Pons (tissue), 1 donor: ENCODE measurements at places on chromosomes 13 and 19.

- no peak for DNase-seq
Observed at GRCh38 chr19:7744199-7744786, 3.0 kb downstream of the CD209 start.

- no peak for DNase-seq
Observed at GRCh38 chr13:98050041-98050466, 92.8 kb upstream of the FARP1 start.

GRCh38 chr19:51351266-51351990, 9.5 kb upstream of the VSIG10L start:
- no peak for DNase-seq

DNA sequence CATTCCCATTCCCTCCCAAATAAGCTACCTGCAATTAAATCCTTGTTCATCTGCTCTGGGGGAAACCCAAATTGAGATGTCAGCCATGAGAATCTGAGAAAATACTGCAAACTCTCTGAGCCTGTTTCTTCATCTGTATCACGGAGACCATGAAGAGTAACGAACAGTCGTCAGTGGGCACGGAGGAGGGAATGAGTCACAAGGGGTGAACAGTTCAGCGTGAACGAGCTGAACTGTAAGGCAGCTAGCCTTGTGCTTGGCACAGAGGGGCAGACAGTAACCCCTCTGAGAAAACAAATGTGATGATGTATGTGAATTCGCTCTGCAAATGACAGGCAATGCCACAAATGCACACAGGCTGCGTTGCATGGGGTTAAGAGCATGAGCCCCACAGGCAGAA, 288.7 kb downstream of the FOXO1 start:
- no peak for DNase-seq

GRCh38 chr13:105514401-105514800, 1021.1 kb downstream of the EFNB2 start:
- no peak for DNase-seq

- DNase-seq, result no peak
Observed at GRCh38 chr13:32829269-32829668, 187.0 kb upstream of the KL start.

DNA sequence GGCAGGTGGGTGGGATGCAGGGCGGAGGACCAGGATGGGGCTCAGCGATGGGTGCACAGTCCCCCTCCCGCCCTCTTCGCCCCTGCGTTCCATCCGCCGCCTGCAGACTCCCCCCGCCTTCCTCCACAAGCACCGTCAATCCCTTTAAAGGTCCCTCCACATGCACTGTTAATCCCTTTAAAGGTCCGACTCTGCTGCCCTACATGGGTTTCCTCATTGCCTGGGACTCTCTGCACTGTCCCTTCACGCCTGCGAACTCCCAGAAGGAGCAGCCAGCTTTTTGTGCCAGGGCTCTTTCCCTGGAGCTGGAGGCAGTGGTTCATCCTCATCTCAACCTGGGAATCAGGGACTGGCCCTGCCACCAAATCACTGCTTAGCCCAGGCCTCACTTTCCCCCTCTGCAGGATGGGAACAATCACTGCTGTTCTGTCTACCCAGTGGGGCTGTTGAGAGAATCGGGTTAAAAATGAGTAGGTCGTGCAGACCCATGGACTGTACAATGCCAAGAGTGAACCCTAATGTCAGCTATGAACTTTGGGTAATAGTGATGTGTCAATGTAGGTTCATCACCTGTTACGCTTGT, 20.4 kb downstream of the ZNF574 start:
- DNase-seq, result no peak

GRCh38 chr13:35617420-35617819, 140.9 kb upstream of the MAB21L1 start:
- DNase-seq, result no peak

DNA sequence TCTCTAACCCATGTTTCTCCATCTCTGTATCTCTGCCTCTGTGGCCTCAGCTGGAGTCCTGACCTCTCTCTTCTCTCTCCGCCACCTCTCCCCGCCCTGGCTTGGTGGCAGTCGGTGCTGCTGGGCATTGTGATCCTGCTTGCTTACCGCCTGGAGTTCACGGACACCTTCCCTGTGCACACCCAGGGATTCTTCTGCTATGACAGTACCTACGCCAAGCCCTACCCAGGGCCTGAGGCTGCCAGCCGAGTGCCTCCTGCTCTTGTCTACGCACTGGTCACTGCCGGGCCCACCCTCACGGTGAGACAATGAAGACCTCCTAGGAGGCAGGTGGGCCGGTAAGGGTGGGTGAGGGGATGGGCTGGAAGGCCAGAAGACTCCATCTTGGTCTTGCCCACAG, 4.2 kb downstream of the PLPPR2 start:
- no peak for DNase-seq

DNA sequence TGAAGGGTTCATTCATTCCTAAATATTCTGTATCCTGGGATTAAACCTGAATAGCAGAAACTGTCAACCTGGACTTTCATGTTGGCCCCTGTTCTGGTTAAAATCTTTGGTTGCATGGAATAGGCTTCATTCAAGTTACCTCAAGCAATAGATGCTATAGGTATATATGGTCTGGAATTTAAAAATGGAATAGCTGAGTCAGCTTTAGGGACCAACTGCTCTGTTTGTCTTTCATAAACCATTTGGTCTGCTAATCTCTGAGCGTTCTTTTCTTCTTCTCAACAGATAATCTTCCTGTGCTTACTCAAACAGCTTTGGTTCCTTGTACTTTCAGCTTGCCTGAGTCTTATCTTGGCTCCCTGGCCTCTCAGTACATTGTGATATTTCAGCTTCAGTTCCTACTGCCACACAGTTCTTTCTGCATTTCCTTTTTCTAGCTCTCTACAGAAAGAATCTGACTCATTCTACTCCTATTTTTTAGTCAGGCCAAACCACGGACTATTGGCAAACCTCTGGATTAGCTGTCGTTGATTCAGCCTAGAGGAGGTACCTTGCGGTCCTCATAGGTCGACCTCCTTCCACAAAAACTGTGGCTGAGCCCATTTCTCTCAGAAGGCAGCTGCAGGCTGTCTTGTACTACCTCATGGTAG, 35.9 kb upstream of the MAB21L1 start:
- no peak for DNase-seq

DNA sequence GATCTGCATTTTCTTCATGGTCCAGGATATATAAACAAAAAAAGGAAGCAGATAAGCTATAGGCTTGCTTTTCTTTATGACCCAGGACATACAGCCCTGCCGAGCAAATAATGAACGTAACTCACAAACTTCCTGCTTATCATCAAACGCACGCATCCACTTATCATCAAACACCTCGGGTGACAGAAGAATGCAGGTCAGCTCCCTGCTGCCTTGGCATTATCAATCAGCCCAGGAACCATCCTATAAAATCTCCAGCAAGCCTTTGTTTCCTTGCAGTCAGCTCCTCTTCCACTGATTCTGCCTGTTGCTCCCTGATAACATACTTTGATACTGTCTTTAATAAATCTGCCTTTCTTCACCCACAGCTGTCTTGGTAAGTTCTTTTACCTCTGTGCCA, 5.3 kb upstream of the ZNF583 start:
- no peak for DNase-seq

GRCh38 chr13:108760541-108760940, 131.1 kb downstream of the MYO16 start:
- DNase-seq, result no peak

DNA sequence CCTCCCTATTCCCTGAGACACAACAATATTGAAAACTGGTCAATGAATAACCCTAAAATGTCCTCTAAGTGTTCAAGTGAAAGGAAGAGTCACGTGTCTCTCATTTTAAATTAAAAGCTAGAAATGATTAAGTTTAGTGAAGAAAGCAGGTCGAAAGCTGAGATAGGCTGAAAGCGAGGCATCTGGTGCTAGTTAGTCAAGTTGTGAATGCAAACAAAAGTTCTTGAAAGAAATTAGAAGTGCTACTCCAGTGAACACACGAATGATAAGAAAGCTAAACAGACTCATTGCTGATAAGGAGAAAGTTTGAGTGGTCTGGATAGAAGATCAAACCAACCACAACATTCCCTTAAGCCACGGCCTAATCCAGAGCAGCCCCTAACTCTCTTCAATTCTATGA, 99.4 kb upstream of the ZNF507 start:
- no peak for DNase-seq

- DNase-seq, result no peak
Observed at GRCh38 chr19:8340341-8341096, 2.5 kb downstream of the KANK3 start.

- DNase-seq, result no peak
Observed at GRCh38 chr19:7808108-7808507, 21.9 kb upstream of the EVI5L start.

DNA sequence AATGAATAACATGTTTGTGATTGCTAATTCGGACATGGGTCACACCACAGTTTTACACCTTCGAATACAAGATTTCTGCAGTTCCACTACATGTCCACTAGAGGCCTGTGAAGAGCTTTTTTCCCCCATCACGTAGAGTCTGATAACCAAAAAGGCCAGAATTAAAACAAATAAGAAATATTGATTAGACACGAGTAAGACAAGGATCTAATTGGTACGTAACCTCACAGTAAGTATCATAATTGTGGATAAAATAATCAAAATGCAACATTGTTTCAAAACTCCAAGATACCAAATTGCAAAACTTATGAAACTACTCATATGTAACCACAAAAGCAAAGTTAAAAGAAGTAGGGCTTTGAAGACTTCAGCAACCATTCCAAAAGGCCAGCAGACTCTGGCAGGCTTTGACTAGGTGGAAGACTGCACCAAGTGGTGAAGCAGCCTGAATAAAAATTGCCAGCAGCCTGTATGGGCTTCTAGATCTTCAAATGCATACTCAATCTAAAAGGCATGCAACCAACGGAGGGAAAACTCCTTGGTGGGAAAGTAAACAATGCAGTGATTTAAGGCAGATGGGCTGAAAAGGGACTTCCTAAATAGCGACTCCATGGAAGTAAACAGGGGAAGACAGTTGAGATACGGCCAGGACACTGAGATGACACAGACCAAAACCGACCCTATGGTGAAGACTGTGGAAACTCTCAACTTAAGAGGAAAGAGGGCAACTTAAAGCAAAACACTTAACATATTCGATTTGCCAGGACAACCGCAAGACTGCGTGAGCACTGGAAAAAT, 56.7 kb downstream of the STARD13 start:
- DNase-seq, result peak; percentile 86

- DNase-seq, result no peak
Observed at GRCh38 chr13:30831515-30831914, 74.6 kb upstream of the MEDAG start.

DNA sequence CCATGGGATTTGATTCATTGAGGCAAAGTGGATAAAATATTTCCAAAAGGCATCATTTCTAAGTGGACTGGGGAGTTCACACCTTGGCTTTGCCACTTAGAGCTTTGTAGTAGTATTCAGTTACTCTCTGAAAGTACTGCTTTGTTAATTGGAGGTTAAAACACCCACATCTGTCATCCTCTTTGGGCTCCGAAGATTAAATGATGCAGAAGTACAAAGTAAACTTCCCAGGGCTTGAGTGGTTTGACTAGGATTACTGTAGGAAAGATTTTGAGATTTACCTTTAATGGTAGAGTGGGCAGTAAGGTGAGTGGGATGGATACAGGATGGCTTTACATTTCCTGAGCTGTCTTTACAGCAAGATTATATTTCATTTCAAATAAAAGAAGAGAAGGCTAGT, 42.4 kb downstream of the WASF3 start:
- DNase-seq, result no peak

GRCh38 chr13:97329331-97329730, 104.6 kb upstream of the RAP2A start:
- DNase-seq, result no peak

DNA sequence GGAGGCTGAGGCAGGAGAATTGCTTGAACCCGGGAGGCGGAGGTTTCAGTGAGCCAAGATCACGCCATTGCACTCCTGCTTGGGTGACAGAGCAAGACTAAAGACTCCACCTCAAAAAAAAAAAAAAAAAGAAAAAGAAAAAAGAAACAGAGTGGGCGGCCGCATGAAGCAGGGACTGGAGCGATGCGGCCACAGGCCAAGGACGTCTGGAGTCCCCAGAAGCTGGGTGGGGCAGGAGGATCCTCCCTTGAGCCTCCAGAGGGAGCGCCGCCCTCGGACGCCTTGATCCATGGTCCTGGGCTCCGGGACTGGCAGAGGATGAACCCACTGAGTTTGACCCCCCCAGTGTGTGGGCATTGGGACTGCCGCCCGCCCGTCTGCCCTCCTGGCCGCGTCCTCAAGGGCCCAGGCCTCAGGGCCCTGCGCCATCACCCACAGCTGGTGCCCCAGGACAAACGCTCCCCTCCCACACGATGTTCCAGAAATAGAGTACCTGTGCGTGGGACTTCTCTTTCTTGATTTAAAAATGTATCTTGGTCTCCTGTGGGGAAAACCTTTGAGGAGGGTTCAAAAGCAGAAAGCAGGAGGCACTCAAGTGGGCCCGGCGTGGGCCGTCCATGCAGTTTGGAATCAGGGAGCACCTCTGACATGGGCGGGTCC, 15.5 kb downstream of the BTBD2 start:
- no peak for DNase-seq

- DNase-seq, result peak; percentile 9
Observed at GRCh38 chr13:27783111-27783510, 9.2 kb upstream of the GSX1 start.

GRCh38 chr13:94602467-94602866, 810 bp downstream of the GPR180 start:
- DNase-seq, result peak; percentile 32

GRCh38 chr19:1087813-1088415, 7.3 kb downstream of the POLR2E start:
- peak; percentile 81 for DNase-seq
